Neural crest cell (in vitro differentiated cells): ENCODE measurements at places on chromosomes 13 and 19.

- DNase-seq, result no peak
These were observed 29.6 kb downstream of the GJA3 start for GRCh38 chr13:20131057-20131832.

DNA sequence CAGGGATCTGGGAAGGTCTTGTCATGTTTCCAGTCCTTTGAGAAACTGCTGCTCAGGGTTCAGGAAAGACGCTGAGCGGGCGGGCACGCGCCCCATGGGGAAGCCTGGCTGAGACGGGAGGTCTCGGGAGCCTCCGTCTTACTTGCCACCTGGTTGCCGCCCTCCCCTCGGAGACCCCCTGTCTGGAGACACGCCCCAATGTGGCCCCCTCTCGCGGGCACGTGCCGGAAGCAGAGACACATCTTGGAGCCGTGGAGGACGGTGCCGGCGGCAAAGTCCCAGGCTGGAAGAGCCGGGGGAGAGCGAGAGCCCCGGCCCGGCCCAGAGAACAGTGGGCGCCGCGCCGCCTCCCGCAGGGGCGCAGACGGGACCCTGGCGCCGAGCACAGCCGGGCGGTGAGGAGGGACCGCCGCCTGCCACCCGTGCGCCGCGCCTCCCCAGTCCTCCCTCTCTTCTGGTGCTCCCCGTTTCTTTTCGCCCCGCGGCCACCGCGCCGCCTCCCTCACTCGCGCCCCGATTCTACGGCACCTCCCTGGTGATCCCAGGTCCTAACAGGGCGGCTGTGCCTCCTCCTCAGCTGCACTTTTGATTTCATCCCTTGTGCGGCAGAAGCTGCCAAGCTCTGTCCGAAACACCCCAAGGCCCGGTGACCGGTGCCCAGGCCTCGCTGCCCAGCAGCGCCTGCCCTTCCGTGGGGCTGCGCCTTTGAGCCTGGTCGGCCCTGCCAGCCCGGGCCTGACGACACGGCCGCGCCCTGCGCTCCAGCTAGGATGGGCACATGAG is 15.5 kb downstream of the GJB2 start:
- DNase-seq, result no peak

- DNase-seq, result no peak
These were observed 94.7 kb downstream of the PTPRS start for GRCh38 chr19:5245631-5246553.

- no peak for DNase-seq
These were observed 209.9 kb downstream of the TEX29 start for GRCh38 chr13:111530137-111530870.

- DNase-seq, result no peak
These were observed 752.8 kb downstream of the LIG4 start for GRCh38 chr13:107462501-107462900.

DNA sequence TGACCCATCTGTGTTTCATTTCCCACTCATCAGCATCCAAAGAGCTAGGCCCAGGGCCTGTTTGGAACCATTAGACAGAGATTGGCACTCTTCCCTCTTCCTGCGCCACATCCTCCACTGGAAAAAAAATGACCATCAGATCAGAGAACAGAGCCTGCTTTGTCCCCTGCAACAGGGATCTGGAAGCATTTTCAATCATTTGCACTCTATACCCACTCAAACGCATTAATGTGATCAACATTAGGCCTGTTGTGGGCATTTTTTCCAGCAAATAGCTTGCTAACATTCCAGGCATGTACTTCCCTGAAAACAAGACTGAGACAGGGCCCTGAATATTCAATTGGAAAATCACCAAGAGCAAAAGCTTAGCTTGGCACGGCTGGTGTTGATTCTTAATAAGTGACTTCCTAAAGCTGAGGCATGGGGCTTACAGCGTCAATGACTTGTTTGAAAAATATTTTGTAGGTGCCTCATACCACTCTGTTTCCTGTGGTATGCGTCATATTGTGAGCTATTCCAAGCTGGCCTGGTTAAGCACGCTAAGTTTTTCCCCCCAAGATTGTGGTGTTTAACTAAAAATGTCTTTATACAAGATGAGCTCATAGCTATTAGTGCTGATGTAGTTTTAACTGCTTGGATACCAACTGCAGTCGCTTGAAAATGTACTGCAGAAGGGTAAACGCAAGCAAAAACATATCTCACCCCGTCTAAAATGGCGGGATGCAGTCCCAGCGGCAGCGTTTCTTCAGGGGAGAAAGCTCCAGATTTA is 404.4 kb downstream of the SPRY2 start:
- DNase-seq, result no peak

DNA sequence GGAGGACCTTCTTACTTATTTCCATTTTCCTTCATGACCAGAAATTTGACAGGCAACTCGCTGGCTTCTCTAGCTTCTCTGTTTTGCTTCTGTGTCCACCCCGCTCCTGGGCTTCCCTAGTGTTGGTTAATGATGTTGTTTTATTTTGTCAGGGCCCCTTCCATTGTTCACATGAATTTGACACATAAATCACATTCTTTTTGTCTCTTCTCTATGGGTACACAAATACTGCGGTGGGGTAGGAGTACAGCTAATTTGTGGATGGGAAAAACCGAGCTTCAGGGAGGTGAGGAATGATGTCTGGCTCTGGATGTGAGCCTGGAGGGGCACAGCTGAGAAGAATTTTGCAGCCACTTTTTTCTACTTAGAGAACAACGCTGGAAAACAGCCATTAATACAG is 199.8 kb downstream of the DNAJC15 start:
- no peak for DNase-seq

- DNase-seq, result no peak
These were observed 507.4 kb downstream of the KCTD12 start for GRCh38 chr13:76378767-76379166.

DNA sequence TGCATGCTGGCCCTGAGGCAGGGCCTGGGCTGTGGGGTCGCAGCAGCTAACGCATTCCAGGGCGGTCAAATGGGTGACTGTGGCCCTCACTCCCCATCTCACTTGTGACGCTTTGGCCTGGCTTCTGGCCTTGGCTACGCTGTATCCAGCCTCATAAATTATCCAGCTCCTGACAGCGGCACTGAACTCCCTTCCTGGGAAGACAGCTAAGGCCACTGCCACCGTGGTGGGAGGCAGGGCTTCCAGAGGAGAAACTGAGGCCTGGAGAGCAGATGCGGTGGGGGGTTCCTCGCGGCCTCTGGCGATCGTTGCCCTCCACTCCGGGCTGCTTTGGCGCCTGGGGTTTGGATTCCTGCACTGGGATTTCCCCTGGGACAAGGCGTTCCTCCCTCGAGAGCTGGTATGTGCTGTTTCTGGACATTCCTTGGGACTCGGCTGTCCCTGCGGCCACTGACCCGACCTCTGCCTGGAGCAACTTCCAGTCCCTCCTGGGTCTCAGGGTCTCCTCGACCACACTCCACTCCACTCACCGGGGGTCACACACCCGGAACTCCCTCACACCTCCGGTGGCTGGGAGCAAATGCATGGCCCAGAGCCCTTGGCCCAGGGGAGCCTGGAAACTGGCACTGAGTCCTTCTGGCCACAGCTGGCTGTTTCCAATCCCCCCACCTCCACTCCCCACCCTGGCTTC is 3.4 kb downstream of the TBXA2R start:
- no peak for DNase-seq

- no peak for DNase-seq
These were observed 213.7 kb downstream of the B3GLCT start for GRCh38 chr13:31413516-31413915.

GRCh38 chr19:57566396-57567265 is 7.0 kb upstream of the ZNF550 start:
- DNase-seq, result no peak

DNA sequence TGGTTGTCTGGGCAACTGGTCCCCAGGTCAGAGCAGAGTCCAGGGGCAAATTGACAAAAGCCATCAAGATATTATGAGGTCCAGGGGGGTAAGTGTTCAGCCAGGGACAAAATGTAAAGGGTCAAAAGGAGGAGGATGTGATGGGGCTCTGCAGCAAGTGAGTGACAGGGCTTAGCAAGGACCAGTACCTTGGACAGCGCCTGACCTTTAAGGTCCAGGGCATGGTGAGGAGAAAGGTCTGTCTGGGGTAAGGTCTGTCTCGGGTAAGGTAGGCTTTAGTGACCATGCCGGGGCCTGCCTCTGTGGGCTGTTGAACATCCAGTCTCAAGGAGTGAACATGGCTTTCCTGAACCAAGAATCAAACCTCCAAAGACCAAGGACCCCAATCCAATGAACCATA is 6.3 kb upstream of the ZNF358 start:
- no peak for DNase-seq

- DNase-seq, result no peak
These were observed 77.4 kb downstream of the DOCK9 start for GRCh38 chr13:98900442-98900841.

- peak; percentile 45 for DNase-seq
These were observed 9.2 kb upstream of the FBN3 start for GRCh38 chr19:8158411-8159074.

GRCh38 chr13:37806666-37807065 is 62.9 kb downstream of the TRPC4 start:
- no peak for DNase-seq

GRCh38 chr19:14814982-14815652 is 19.9 kb downstream of the OR7A5 start:
- DNase-seq, result no peak

DNA sequence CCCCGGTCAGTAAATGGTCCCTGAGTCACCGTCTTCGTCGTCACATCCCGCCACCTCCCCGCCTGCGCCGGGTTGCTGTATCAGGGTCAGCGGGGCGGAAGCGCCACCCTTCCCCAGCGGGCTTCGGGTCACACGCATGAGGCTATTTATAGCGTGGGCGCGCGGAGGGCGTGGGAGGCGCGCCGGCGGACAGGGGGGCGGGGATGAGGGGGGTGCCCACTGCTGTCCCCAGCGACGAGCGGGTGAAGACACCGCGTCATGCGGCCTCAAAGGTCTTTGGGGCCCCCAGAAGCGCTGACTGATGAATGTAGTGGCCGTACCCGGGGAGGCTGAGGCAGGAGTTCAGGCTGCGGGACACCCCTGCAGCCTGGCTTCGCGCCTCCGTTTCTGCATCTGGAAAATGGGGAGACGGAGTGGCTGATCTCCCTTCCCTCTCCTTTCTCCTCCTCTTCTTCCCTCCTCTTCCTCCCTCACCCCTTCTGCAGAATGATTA is 7.9 kb downstream of the UNC13A start:
- peak; percentile 33 for DNase-seq

DNA sequence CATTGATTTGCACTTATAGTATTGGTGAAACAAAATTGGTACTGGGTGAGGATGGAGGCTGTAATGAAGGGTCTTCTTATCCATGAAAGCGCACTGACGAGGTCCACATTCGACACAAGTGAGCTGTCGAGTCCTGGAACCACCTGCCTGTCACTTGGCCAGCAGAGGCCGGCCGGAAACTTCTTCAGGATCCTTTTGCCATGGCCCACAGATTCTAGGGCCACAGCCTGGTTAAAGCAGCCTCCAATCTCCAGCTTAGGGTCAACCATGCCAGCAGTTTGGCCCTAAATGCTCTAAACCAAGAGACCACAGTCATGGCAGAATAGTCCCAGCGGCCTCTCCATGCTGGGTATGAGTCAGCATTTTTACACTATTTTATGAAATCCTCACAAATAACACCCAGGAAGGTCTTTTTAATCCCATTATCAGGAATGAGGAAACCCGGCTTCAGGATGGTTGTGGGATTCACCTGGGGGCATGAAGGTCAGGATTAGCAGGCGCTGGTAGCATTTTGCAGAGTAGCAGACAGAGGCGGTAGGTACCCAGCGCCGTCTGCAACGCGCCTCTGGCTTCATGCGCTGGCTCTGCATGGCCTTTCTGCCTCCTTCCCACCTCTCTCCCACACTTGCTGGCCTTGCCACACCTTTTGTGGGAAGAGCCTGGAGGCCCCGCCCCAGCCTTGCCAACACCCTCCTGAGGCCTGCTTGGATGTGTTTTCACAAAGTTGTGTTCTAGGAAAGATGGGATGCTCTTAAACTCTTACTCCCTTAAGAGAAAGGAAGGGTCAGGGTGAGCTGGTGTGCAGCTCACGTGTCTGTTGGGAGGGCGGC is 15.2 kb downstream of the GAS6 start:
- DNase-seq, result no peak

DNA sequence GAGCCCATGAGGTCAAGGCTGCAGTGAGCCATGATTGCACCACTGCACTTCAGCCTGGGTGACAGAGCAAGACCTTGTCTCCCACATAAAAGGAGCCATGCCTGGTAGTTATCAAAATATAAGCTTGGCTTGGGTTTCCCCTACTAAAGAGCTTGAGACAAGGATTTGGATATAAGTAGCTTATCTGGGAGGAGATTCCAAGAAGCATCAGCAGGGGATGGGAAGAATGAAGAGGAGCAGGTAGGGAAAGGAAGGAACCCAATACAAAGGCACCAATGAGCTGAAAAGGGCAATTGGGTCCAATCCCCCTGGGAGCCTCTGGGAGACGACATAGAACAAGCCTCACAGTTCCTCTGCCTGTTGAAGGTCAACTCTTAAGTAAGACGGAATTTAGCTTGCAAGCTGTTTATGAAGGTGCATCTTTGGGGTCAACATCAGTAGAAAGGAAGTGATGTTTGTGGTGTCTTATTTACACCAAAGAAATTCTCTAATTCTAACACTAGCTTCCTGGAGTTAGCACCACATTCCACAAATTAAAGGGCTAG is 7.4 kb upstream of the CLEC4G start:
- no peak for DNase-seq

- no peak for DNase-seq
These were observed 238.2 kb upstream of the HTR2A start for GRCh38 chr13:47134939-47135489.

GRCh38 chr19:1183543-1184172 is 9.6 kb upstream of the SBNO2 start:
- no peak for DNase-seq

DNA sequence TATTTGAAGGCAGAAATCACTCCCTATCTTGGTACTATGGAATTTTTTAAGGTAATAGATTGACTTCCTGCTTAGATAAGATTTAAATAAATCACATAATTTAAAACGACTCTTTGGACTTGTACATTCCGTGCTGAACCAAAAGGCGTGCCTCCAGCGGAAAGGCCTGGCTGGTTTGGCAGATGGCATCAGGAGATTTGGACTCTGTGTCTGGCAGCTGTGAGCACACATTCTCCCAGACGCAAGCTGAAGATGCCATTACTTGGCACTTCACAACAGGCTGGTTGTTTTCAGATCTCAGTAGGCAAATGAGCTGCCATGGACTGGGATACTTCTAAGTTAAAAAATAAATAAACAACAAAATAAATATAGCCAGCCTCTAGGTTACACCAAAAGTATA is 104.5 kb upstream of the SLC15A1 start:
- DNase-seq, result no peak

DNA sequence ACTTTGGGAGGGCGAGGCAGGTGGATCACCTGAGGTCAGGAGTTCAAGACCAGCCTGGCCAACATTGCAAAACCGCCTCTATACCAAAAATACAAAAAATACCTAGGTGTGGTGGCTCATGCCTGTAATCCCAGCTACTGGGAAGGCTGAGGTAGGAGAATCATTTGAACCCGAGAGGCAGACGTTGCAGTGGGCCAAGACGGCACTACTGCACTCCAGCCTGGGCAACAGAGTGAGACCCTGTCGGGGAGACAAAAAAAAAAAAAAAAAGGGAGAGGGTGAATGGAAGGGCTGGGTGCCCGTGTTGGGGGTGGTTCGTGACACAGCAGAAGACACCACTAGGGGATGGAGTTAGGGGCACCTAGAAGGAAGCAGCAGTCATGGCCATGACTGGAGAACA is 10.8 kb downstream of the CFD start:
- DNase-seq, result no peak

GRCh38 chr13:24680921-24681604 is 855 bp downstream of the ATP12A start:
- DNase-seq, result no peak

- peak; percentile 54 for DNase-seq
These were observed 6.6 kb downstream of the ISOC2 start for GRCh38 chr19:55454787-55455243.
